ENCODE measurements at places on chromosomes 1 and 21.
A peak's percentile ranks its signal among the peaks of the same experiment; 100 is the strongest.

DNA sequence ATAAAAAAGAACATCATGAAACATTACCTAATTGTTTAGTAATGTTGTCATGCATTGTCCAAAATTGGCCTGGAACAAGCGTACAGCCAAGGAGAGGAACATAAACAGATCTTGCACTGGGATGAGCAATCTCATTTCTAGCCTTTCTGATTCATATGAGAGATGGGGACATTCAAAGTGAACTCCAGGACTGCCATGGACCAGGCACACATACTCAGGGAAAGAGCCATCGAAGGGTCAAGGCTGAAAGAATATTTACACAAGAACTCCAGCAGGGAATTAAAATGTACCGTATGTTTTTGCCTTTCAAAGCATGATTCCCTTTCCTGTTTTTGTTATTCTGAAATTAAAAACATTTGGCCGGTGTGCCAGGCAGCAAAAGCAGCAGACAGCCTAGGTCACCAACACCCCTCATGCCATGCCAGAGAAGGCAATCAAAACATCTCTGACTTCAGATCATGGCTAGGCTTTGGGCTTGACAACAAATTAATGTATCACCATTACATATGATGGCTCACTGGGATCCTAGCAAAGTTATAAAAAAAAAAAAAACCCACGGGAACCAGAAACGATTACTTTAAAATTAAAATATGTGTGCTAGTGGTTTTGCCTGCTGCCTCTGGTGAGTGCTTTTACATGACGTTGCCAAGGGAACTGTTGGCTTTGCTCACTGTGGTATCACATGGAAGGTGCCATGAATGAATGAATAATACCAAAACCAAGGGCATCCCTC lies 159.8 kb downstream of the TGFBR3 start:
- DNase-seq: peak; percentile 56

DNA sequence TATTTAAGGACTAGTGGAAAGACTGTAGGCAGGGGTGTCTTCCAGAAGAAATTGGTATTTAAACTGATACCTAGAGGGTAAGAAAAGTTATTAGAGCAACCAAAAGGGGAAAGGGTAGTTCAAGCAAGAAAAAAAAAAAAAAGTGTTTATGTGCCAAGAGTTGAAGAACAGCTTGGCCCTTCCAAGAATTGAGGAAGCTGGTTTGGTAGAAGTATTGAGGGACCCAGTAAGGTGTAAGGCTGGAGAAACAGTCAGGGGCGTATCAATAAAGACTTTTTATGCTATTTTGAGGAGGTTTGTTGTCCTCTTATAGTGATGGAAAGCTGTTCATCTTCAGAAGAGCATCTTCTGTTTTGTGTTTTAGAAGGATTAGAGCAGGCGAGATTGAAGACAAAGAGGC lies 108.3 kb downstream of the PTPRC start:
- DNase-seq: no peak

DNA sequence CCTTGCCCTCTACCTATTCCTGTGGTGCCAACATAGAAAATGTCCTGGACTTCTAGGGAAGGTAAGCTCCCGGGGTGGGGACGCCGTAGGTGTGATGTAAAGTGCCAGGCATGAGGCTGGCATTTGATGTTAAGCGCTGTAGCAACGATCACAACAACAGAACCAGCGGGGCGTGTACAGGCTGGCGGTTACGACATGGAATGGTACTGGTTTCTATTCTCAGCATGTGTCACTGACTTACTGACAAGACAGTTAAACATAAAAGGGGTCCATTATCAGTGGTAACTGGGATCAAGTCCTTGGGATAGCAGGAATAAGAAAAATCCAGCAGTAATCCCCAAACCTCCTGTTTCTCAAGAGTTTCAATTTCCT lies 58.9 kb downstream of the TGFBR3 start:
- no peak for DNase-seq

DNA sequence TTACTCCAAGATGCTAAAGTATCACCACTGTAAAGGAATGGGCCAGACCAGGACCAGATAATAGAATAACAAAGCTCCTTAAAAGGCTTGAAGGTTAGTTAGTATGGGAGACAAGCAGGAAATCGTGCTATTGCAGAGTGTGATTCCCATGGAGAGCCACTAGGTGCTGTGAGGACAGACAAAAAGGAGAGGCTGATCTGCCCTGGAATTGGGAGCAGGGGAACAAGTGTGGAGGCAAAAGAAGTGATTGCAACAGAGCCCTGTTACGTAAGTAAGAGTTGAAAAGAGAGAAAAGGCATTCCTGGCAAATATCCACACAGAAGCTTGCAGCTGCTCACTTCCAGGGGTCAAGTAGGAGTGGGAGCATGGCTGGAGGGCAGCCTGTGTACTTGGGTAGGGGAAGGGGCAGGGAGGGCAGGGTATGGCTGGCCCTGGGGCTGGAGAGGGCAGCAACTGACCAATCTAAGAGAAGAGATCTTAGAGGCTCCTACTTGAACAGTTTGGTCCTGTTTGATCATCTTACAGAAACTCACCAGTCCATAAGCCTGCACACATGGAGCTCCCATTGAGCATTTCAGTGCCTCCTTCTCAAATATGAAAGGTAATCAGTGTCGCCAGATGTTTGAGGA lies 207.7 kb upstream of the GJB5 start:
- no peak for DNase-seq

- DNase-seq: no peak
Observed at GRCh38 chr1:57712846-57713245, 289.0 kb upstream of the DAB1 start.

DNA sequence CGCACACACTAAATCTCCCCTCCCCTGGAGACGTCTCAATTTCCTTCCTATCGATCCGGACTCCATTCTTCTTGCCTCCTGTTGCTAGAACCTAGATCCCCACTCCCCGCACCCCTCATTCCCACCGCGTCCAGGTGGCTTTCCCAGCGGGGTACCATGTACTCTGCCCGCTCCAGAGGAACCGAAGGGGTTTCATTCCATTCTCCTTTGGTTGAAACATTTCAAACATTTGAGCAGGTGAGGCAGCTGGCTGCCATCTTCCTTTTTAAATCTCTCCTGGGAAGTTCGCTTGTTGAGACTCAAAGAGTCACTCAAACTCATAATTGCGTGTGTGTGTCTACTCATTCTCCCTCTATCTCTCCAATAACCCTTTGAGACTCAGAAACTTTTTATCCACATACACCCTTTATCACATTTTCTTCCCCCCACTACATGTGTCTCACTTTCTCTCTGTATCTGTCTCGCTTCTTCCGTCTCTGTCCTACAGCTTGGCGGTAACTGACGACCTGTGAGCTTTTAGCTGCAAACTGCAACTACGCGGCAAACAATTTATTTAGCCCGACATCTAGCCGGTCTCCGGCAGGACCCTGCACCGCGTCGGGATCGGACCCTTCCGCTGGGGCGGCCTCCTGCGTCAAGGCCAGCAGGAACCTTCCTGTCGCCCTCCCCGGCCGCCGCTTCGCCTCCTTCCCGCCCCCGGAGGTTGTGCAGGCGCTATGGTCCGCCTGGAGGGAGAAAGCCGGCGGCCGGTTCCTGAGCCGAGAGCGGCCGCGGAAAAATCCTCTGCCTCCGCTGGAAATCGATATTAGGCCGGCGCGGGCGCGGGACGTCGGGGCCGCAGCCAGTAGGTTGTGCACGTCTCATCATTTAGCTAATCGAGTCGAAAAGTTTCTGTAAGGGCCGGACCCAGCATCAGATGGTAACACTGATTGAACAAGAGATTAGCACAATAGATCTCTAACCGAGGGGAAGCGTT lies 3.0 kb upstream of the FOXD3 start:
- no peak for DNase-seq

DNA sequence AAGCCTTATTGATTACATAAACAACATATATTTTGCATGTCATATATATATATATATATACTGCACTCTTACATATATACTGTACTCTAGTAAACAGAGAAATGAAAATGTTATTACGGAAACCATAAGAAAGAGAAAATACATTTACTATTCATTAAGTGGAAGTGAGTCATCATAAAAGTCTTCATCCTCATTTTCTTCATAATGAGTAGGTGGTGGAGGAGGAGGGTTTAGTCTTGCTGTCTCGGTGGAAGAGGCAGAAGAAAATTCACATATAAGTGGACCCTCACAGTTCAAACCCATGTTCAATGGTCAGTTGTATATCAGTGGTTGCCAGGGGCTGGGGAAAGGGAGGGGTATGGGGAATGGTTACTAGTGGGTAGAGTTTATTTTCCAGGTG lies 8.0 kb upstream of the IFNLR1 start:
- DNase-seq: no peak

- no peak for DNase-seq
Observed at GRCh38 chr1:6596351-6596750, 6.3 kb downstream of the KLHL21 start.

DNA sequence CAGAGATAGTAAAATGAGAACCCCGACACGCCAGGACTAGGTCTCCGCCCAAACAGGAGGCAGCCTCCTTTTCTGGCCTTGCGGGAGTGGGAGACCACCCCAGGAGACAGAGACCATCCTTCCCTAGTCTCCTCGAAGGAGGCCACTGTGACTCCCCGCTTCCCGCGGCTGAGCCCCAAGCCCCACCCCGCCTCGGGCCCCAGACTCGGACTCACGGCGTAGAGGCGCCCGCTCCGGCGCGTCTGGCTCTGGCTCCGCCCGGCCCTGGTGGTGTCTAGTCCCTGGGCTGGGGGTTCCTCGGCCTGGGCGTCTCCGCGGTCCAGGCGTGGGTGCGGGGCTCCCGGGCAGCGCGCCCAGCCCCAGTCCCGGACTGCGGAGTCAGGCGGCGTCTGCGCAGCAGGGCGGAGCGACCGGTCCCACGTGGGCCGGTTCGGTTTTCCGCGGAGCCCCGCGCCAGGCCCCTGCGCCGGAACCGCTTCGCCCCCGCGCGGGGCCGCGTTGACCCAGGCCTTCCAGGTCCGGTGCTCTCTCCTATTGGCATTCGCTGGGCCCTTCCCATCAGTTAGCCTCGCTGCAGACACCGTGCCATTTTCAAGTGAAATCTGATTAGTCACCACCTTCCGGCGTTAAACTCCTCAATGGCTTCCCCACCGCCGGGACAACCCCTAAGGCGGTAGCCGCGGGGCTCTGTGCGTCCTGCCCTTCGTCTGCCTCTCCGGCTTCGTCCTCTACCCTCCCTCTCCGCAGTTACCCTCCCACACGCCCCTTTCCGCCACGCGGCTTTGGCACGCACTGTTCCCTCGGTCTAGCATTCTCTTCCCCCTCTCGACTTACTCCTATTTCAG lies at the start of gene C1orf216:
Gene C1orf216, minus strand, starts transcription at position 393 of the 845 bp plus-strand sequence. CDS start 2,563 bp downstream, outside the sequence.
- no peak for DNase-seq

DNA sequence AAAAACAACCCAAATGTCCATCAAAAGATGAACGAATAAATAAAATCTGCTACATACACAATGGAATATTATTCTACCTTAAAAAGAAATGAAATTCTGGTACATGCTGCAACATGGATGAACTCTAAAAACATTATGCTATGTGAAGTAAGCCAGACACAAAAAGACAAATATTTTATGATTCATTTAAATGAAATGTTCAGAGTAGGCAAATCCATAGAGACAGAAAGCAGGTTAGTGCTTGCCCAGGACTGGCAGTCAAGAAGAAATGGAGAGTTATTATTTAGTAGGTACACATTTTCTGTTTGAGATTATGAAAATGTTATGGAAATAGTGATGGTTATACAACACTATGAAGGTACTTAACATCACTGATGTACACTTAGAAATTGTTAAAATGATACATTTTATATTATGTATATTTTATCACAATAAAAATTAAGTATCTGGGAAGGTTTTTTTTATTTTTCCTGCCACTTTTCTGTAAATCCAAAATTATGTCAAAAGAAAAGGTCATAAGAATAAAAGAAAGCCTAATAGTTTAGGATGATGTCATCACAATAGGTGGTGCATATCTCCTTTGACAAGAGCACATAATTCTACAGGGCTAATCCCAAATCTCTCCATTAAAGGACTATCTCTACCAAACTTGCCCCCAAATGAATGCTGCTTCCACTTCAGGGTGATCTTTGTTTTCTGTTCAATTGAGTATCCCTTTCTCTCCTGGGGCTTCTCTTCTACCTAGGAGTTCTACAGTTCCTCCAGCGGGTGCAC lies 40.2 kb upstream of the FCER1A start:
- DNase-seq: no peak

DNA sequence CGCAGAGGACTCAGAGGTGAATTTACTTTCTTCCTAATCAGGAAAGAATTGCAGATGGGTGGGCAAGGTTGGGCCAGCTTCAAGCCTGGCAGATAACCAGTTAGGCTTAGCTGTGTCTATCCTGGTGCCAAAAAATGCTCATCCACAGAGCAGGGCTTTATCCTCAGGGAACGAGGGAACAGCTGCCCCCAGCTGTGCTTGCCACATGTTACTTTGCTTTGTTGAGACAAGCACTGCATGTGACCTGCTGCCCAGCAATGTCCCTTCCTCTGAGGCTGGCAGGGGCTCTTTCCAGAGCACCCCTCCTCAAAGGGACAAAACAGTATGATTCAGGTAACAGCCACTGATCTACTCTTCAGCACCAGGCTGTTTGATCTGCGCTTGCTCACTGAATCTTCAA lies 505.1 kb upstream of the USP24 start:
- DNase-seq: no peak

DNA sequence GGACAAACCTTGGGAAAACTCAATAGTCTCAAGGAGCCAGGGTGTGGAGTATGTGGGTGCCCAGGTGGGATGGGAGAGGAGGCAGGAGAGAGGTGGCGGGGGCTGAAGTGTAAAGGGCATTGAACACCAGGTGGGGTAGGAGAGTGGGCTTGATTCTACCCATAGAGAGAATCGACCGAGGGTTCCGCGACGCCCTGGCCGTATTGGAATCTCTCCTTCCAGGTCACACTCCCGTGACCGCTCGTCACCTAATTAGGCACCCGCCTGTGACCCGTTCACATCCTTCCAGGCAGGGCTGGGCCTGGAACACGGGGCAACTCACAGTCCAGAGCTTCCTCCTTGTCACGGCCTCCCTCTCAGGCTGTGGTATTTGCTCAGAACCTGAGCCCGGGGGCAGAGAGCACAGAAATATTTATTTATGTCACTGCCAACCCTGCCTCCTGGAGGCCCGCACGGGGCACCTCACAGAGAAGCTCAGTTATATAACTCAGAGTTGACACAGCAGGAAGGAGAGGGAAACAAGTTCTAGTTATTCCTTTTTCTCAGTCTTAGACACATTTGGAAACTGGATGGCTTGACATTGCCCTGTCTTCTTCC lies 12.0 kb downstream of the NCMAP start:
- no peak for DNase-seq

- DNase-seq: no peak
Observed at GRCh38 chr21:37916310-37917051, at the start of gene KCNJ6. Gene KCNJ6, minus strand, starts transcription at chr21:37916457. Its CDS starts 75,775 bp downstream, at chr21:37840682.

DNA sequence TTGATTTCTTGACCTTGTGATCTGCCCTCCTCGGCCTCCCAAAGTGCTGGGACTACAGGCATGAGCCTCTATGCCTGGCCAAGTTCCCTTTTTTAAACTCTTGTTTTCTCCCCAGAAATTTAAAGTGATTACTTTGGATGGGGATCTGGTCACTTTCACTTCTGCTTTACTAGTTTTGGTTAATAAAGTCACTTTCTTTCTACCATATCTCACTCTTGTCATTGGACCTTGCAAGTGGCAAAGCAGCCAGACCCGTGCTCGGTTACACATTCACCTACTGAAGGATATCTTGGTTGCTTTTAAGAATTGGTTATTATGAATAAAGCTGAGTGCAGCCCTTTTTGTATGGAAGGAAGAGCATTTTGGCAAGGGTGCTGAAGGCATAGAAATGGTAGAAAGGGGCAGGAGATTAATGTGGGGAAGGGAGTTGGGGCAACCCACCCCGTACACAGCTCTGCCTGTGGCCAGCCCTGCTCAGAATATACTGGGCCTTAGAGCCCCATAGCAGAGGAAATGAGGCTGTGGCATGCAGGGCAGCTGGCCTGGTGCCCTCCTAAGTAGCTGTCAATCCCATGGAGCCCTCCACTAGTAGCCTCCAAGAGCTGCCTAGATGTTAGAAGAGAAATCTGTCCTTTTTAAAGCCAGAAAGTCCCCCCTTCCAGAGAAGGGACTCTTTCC lies 40.7 kb downstream of the CD2 start:
- DNase-seq: no peak
